Hepatic stellate cell (primary cell): ENCODE measurements at places on chromosomes 1 and 21.

DNA sequence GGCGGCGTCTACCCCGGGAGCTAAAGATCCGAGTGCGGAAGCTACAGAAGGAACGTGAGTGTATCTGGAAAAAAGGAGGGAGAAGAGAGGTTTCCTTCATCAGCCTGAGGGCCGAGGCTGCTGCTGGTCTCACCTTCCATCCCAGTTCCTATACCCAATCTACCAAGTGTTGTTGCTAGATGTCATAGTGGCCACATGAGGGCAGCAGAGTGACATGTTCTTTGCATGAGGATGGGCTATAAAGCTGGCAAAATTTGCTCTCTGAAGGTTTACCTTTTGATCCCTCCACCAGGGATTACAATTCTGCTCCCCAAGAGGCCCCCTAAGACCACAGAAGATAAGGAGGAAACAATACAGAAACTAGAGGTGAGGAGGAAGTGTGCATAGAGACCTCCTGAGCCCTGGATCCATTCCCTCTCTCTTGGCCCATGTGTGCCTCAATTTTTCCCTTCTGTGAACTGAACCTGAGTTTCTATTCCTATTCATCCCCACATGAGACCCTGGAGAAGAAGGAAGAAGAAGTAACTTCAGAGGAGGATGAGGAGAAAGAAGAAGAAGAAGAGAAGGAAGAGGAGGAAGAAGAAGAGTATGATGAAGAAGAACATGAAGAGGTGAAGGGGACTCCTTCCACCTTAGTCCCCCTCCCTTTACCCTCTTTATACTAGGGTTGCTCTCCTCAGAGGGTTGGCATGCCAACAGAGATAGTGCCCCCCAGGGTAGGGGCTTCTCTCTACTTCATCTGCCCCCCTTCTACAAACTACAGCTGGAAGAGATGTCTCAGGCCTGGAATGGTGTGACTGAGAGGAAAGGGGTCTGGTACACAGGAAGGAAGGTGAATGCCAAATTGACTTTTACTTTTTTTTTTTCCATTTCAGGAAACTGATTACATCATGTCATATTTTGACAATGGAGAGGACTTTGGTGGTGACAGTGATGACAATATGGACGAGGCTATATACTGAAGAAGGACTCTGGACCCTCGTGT lies 13.3 kb downstream of the POLR3GL start:
- DNase-seq: peak; percentile 69

DNA sequence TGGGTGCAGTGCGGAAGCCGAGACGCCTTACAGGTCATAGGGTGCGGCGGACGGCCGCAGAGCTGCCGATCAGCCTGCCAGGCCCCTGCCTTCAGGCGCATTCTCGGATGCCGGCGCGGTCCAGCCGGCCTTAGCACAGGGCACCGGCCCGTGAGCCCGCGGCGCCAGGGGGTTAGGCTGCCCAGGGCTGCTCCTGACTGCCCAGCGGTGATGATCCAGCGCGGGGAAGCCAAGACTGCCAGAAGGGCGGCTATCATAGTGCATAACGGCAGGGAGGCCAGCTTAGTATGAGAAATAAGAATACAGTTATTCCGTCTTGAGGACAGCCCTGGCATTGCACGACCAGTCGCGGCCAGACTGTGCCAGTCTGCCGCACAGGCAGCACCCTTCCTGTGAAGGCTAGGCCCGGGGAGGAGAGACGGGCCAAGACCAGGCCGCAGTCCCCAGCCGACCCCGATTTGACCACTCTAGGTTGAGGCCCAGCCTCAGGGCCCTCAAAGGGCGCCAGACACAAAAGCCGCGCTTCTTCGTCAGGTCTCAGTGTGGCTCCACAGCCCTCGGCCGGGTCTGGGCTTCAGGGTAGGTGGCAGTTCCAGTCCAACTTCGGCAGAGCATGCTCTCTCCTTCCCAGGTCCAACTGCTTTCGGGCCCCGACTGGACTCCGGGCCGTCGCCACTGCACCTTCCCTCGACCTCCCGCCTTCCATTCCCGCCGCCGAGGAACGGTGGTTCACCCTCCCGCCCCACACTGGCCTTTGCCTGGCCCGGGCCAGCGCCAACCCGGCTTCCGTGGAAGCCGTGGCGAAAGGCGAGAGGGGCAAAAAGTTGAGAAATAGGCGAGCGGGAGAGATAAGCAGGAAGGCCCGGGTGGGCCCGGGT lies 829 bp downstream of the ALX3 start:
- no peak for DNase-seq

- DNase-seq: no peak
These were observed 36.0 kb upstream of the HAO2 start for GRCh38 chr1:119332622-119333021.

- no peak for DNase-seq
These were observed 132.4 kb upstream of the ATP1B1 start for GRCh38 chr1:168974117-168974516.

DNA sequence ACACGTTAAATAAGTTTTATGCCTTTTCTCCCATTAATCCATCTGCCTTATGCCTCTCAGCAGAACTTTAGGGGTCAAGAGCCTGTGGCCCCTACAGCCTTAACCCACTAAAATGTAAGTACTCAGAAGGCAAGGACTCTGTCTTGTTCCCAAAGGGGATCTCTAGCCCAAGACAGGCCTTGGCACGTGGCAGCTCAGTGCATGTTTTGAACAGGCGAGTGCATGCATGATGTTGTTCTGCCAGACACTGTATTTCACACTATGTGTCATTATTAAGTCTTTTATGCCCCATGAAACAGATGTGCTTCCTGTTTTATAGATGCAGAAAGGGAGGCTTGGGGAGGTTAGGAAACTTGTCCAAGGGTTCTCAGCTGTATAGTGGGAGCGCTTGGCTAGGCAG lies 102.8 kb downstream of the ETS2 start:
- no peak for DNase-seq

DNA sequence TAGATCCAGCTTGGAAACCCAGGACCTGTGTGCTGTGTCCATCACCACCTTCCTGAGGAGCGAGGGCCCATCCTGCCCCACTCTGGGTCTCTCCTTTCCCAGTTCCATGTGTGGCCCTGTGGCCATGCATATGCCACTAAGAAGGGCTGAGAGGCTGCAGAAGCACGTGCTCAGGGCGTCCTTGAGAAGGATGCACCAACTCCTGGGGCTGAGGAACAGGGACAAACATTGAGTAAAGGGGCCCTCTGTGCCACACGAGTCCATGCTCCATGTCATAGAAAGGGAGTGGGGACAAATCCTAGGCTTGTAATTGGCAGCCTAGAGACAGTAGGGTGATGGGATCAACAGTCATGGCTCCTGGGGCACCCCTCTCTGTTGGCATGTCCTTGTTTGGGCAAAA lies 8.4 kb downstream of the ETV3L start:
- no peak for DNase-seq

DNA sequence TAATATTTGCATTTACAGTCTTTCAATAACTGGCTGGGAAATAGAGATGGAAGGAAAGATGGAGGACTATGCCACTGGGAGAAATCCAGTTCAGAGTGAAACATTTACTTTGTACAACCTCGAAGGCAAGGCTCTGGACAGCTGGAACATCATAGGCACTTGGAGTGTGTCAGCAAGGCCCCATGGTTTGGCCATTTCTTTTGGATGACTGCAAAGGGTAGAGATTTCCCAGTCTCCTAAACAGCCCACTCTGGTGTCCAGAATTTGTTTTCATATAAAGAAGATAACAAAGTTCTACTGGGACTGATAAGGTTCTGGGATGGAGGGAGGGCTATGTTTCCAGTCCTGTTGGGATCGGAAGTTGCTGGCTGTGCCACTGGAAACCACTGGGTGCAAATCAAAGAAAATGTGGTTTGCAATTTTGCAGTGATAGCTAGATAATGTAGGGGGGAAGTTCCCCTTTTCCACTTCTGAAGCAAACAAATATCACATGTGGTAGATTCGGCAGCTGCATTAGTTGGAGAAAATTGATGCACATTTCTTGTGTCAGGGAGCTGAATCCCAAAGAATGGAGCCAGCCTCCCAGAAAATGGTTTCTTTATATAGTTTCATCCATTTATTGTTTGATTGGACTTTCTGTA lies 16.2 kb downstream of the KCND3 start:
- DNase-seq: no peak
